AG08395 (cell line): ENCODE measurements at places on chromosomes 1 and 21.

GRCh38 chr1:116679828-116680628 is 12.5 kb upstream of the IGSF3 start:
- DNase-seq = no peak

GRCh38 chr1:181930187-181930586 is 131.3 kb downstream of the ZNF648 start:
- no peak for DNase-seq

DNA sequence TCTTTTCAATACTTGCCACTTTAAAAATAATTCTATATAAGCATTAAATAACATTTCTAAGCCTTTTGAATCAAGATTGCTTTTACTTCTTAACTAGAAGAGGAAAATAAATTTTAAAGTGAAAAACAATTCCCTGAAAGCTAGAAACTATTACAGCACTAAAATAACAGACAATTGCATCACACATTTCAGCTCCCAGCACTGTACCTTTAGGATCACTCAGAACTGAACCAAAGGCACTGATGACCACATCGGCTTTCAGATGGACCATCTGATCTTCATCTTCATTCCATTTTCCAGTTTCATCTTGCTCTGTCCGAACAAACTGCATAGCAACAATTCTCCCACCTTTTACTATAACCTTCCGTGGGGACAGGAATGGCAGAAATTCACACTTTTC is 347.3 kb downstream of the DPYD start:
- DNase-seq = no peak

GRCh38 chr1:182495002-182495401 is 45.1 kb downstream of the RGSL1 start:
- DNase-seq = no peak

GRCh38 chr21:39472786-39473185 is 21.0 kb downstream of the SH3BGR start:
- no peak for DNase-seq

DNA sequence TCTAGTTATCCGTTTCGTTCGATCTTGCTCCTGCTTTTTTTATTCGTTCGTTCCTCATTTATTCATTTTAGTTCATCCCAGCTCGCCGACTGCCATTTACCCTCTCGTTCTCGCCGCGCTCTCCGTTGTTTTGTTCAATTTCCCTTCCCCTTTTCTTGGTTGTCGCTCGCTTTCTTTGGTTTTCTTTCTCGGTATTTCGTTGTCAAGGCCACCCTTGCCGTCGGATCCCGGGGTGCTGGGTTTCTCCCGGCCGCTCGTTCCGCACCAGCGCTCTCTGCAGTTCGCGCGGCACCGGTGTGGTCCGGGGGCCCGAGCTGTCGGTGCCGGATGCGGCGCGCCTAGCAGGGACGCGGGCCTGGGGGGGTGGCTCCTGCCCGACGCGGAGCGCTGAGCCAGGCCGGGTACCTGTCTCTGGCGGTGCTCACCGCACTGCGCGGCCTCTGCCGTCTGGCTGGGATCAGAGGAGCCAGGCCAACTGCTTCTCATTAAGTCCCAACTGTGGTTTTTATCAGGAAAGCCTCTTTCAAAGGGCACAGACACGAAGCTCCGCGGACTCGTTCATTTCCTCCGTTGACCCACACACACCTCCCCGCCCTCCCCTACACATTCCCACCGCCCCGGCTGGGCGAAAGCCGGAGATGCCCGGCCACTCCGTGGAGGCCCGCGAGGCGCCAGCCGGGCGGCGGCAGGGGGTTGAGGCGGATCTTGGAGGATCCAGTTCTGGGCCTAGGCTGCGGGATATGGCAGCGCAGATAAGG is 1.6 kb downstream of the ALX3 start:
- DNase-seq = no peak

- no peak for DNase-seq
Observed at GRCh38 chr1:153099461-153100045, 5.2 kb upstream of the SPRR2E start.

- peak; percentile 74 for DNase-seq
Observed at GRCh38 chr1:152906023-152906565, 2.3 kb upstream of the IVL start.

DNA sequence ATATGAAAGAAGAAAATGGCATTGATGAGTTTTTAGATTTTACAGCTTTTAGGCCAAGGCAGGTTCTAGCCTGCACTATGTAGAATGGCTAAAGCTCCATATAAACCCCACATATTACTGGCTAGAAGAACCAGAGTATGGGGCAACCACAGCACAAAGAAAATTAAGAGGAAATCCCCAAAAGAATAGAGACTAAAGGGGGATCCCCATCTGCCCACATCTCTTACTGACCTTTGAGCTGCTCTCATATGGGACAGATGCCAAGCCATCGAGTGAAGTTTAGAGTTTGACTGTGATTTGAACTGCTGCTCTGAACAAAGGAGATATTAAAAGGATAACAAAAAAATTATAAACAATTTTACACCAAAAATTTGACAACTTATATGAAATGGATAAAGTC is 102.2 kb upstream of the HAO2 start:
- DNase-seq = no peak

- no peak for DNase-seq
Observed at GRCh38 chr1:237471956-237472355, 418.8 kb downstream of the ZP4 start.

DNA sequence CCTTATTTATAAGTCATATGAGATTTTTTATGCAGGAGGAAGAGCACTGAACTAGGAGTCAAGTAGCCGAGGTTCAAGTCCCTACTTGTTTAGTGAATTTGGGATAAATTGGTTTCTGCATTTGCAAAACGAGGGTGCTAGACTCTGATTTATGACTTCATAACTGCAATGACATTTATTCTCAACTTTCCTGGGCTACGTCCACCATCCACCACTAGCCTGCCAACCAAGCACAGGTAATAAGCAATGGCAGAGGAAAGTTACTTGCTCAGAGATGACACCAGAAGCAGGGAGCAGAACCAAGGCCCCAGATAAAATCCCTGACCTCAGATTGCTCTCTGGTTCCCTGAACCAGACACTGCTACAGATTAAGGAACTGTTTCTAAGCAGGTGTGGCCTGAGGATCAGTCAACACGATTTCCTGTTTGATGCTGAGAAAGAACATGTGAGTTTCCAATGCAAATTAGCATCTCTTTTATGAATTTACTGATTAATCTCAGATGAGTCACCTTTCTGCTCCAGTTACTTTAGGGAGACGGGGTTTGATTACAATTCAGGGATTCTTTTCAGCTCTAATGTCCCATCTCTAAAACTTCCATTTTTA is 52.7 kb downstream of the PLPP3 start:
- DNase-seq = peak; percentile 9

DNA sequence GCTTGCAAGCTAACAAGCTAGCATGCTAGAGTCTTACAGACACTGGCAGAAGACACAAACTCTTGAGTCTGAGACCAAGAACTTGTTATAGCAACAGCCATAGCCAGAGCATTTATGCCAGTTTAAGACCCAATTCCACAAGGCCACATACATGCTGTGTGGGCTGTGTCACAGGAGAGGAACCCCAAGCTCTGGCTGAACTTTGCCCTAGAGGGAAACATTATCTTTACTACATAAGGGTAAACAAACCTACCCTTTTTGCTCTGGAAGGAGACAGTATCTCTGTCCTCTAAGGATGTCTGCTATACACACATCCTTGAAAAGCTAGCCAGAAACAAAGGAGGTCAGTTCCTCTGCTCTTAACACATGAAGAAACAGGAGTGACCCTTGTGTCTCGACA is 70.3 kb downstream of the HSF2BP start:
- no peak for DNase-seq

GRCh38 chr1:5235355-5235899 is 581.0 kb downstream of the AJAP1 start:
- DNase-seq = no peak

GRCh38 chr1:183094351-183094750 is 71.1 kb downstream of the LAMC1 start:
- DNase-seq = no peak

- DNase-seq = no peak
Observed at GRCh38 chr1:65703853-65704252, 88.8 kb upstream of the PDE4B start.

GRCh38 chr1:108703939-108704338 is 8.8 kb upstream of the FNDC7 start:
- DNase-seq = no peak

DNA sequence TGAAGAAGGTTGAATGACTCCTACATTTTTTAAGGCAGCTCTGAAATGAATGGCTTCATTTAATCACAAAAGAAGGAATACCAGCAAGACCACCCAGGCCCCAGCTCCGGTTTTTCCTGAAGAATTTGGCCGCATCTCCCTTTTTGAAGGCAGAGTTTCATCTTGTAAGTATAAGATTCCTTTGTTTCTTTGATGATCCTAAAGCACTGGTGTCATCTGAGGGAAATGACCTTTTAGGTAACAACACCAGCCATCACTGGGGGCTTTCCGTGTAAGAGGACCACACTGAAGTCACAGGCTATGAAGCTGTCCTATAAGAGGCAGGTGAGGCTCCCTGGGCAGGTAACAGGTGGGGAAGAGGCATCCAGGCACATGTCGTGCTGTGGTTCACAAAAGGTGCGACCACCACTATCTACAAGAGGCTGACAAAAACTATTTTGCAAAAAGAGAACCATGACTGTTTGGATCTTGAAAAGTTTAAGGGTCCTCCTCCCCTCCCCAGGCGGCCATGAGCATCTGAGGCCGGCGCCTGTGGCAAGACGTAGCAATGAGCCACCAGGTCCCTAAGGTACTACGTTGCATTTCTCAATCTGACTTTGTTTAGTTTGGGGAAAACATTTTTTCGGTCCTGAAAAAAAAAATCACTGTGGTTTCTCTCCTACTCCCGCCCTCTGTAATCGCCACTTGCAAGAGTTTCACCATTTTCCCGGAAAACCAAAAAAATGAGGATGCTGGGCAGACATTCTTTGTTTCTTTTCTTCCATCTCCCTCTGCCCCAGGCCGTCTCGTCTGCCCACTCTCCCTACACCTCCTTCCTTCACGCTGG is 46.3 kb upstream of the IRF2BP2 start:
- no peak for DNase-seq

GRCh38 chr1:21012937-21013336 is 163.8 kb downstream of the EIF4G3 start:
- peak; percentile 64 for DNase-seq

DNA sequence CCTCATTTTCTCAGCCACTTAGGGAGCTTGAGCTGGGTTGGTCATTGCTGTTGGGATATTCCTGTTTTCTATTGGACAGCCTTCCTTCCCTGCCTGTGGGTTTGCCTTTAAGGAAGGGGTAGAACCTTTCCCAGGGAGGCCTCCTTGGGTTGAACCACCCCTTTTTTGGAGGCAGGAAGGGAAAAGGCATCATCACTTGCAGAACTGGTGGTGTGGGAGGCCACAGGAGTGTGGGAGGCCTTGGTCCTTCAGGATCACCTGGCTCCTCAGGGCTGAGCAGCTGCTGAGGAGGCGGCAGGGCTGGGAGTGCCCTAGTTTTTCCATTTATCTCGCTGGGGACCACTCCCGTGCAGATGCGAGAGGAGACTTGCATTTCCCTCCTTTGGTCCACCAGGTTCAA is 667 bp upstream of the CYB561D1 start:
- no peak for DNase-seq

DNA sequence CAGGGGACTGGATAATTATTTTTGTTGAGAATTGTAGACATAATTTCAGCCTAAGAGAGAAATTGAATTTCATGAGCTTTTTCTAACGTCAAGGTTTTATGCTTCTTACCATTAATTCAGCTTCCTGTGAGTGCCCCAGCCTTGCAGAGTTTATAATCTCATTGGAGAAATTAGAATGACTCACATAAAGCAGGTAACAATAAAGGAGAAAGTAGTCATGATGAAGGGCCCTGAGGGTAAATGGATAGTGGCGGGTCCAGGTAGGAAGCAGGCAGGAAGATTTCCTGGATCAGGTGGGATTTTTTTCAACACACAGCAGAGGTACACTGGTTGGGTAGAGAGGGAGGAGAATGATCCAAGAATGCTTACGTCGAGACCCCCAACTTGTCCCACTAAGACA is 311.4 kb downstream of the BARHL2 start:
- DNase-seq = no peak
